Vein endothelial cell (primary cell): ENCODE measurements at places on chromosomes 3 and 15. TPM values are rescaled to one million over a fixed set of nuclear protein-coding genes. Genes with fewer than 3 reads are reported as not detected.

The TMC3 gene
- total RNA-seq, result not detected in 2 replicates

The GOLGA8G gene
- total RNA-seq, result not detected in 2 replicates

The PRR20G gene
- total RNA-seq, result not detected in 2 replicates

The ETV5 gene
- total RNA-seq, result 46.7 and 55.9 TPM in 2 replicates

The LRRC49 gene
- 4.9 and 6.8 TPM in 2 replicates for total RNA-seq

The EIF5A2 gene
- total RNA-seq, result 7.2 and 7.5 TPM in 2 replicates

The KNG1 gene
- not detected in 2 replicates for total RNA-seq

The TEX55 gene
- total RNA-seq, result not detected in 2 replicates

The CACNA2D3 gene
- not detected in 2 replicates for total RNA-seq

The WWTR1 gene
- 393 and 506 TPM in 2 replicates for total RNA-seq

The SEMA3B gene
- 0.65 and 1.1 TPM in 2 replicates for total RNA-seq

The WDR93 gene
- total RNA-seq, result 0.10 TPM in 1 of 2 replicates, not detected in the other

The GOLGA8J gene
- total RNA-seq, result not detected in 2 replicates
